ENCODE measurements at places on chromosomes 2 and 18.

GRCh38 chr2:181680055-181680936 is at the start of gene NEUROD1:
TSS of gene NEUROD1 (minus strand) at chr2:181680517. CDS start at chr2:181678860, 1,657 bp downstream.
- DNase-seq: no peak

GRCh38 chr18:3119401-3120341 is 100.1 kb downstream of the MYOM1 start:
- DNase-seq: no peak

GRCh38 chr18:48203961-48204666 is 205.1 kb downstream of the ZBTB7C start:
- no peak for DNase-seq

GRCh38 chr18:40841467-40841866 is 1113.6 kb upstream of the PIK3C3 start:
- no peak for DNase-seq

DNA sequence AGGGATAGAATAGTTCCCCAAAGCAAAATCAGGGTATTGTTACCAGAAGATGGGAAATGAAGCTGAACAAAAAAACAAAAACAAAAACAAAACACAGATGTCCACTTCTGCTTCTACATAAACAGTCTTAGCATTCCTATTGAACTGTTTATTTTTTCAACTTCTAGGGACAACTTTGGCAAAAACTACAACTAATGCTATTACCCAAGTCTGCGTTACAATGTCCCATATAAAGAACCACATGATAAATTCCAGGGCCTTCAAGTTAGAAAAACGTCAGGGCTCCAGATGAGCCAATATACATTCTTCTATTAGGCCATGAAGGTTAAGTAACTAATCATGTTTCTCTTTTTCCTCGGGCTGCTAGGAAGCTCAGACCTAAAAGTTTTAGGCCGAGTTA is 16.9 kb downstream of the PID1 start:
- DNase-seq: no peak

GRCh38 chr2:149122516-149122915 is 84.0 kb downstream of the LYPD6B start:
- no peak for DNase-seq

GRCh38 chr2:53188851-53189510 is 578.6 kb upstream of the CHAC2 start:
- DNase-seq: no peak

- no peak for DNase-seq
Measured at GRCh38 chr2:162422894-162423293, 79.0 kb downstream of the GCA start.

GRCh38 chr2:83063511-83063910 is 1395.6 kb downstream of the SUCLG1 start:
- DNase-seq: no peak

GRCh38 chr2:23520256-23520655 is 135.3 kb downstream of the KLHL29 start:
- no peak for DNase-seq

GRCh38 chr18:13278062-13278630 is 59.6 kb downstream of the LDLRAD4 start:
- DNase-seq: no peak

- no peak for DNase-seq
Measured at GRCh38 chr18:61336766-61337165, 3.5 kb downstream of the CDH20 start.

GRCh38 chr2:167136879-167137596 is 248.8 kb downstream of the XIRP2 start:
- DNase-seq: no peak

DNA sequence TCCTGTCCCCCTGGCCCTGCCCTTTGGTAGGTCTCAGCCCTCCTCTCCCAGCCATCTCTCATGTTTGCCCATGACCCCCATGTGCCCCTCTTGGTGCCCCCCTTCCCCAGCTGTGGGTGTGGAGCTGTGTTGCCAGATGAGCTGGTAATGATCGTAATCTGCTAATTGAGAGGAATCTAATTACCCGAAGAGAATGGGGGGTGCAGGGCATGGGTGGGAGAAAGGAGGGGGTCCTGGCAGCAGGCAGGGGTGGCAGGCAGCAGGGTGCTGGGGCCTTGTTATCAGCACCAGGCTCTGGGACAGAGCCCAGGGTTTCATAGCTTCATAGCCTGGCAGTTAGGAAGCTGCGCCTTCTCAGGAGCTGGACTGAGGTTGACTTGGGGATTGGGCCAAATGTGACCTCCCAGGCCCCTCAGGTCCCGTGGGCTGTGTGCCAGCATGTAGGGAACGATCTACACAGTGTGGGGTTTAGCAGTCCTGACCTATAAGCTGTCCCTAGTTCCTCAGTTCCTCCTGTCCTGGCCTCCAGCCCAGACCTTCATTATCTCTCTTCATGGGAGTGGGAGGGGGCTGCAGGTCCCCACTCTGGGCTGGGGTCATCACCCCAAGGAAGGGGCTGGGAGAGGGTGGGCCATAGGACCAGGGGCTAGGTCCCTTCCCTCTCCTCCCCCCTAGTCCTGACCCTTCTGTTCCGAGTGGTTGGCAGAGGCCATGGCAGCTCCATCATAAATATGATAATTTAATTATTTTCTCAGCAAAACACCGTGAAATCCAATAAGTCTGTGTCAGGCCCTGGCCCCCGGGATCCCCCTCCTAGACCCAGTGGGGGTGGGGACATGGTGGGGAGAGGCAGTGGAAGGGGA is 6.5 kb upstream of the ASIC4 start:
- no peak for DNase-seq

- DNase-seq: no peak
Measured at GRCh38 chr2:183542606-183543005, 418.4 kb downstream of the NUP35 start.

GRCh38 chr2:46462936-46463335 is 16.4 kb upstream of the TMEM247 start:
- no peak for DNase-seq

GRCh38 chr2:67652679-67653078 is 255.5 kb downstream of the ETAA1 start:
- DNase-seq: no peak

GRCh38 chr2:27622921-27623384 is 5.9 kb downstream of the CCDC121 start:
- peak; percentile 45 for DNase-seq

- DNase-seq: peak; percentile 53
Measured at GRCh38 chr2:200376513-200377354, 70.2 kb downstream of the SPATS2L start.

DNA sequence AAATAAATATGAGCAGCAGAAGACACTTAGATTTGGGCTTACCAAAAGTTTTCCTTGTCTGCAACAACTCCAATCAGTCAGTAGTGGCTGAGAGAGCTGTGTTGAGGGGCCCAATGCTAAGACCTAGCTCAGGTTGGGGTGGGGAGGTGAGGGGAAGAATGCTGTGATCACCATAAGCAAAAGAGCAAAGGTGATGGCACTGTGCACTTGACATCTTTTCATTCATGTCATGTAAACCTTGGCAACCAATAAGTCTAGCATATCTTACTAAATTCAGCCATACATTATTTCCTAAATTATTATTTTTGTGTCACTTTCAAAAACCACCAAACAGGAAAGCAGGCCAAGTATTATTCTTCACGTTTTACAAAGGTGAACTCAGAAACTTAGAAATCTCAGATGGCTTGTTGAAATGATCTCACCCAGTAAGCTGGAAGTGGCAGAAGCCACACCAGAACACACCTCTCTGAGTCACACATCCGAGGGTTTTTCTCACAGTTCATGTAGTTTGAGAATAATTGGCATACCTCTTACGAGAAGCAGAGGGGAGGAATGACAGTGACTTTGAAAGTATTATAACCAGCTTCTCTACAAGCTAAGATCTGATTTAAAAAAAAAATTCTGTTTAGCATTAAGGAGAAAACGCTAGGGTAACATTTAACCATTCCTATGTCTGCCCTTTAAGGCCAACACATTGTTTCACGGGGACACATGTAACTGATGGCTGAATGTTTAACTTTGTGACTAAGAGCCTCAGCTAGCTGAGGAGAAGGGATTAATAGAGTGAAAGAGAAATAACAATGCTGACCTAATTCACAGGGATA is 43.3 kb upstream of the SETBP1 start:
- no peak for DNase-seq

GRCh38 chr2:46211461-46211860 is 85.7 kb upstream of the EPAS1 start:
- no peak for DNase-seq
